ENCODE measurements at places on chromosomes 1 and 21. TPM values are rescaled to one million over a fixed set of nuclear protein-coding genes. Genes with fewer than 3 reads are reported as not detected.

Gene NBPF15
- total RNA-seq = 23.8 TPM

Gene CAMSAP2
- total RNA-seq = 53.6 TPM

Gene EXO1
- 3.2 TPM for total RNA-seq

Gene BMP8B
- 2.7 TPM for total RNA-seq

Gene PLA2G2D
- not detected for total RNA-seq

Gene NIPAL3
- total RNA-seq = 15.4 TPM

Gene ABCA4
- 2.2 TPM for total RNA-seq

Gene TCP10L
- total RNA-seq = 1.4 TPM

Gene CLCA1
- not detected for total RNA-seq

Gene S100A3
- 0.72 TPM for total RNA-seq

Gene CAMK2N1
- total RNA-seq = 2.2 TPM

Gene ELF3
- total RNA-seq = 122 TPM

Gene NTNG1
- 4.5 TPM for total RNA-seq

Gene GBP1
- 13.2 TPM for total RNA-seq

Gene KRTAP10-3
- not detected for total RNA-seq

Gene AKIRIN1
- 21.1 TPM for total RNA-seq

Gene RHD
- 0.92 TPM for total RNA-seq

Gene EFNA4
- total RNA-seq = 5.0 TPM

Gene KRTAP7-1
- not detected for total RNA-seq

Gene PLA2G4A
- 8.4 TPM for total RNA-seq

Gene LIPI
- not detected for total RNA-seq

Gene LHX8
- total RNA-seq = 9.4 TPM

Gene FMO4
- 10.2 TPM for total RNA-seq

Gene SPATA45
- total RNA-seq = not detected

Gene IL6R
- 35.0 TPM for total RNA-seq

Gene KRTAP12-3
- total RNA-seq = not detected

Gene AUNIP
- total RNA-seq = 0.41 TPM

Gene FALEC
- total RNA-seq = not detected

Gene ERICH3
- not detected for total RNA-seq

Gene LHX4
- not detected for total RNA-seq

Gene L1TD1
- 0.41 TPM for total RNA-seq

Gene BARHL2
- total RNA-seq = not detected

Gene LPAR3
- total RNA-seq = 4.7 TPM

Gene KLHDC9
- 3.3 TPM for total RNA-seq

Gene GBP6
- 34.4 TPM for total RNA-seq

Gene HPCA
- 0.21 TPM for total RNA-seq

Gene KLHDC7A
- total RNA-seq = 0.31 TPM

Gene IVL
- total RNA-seq = 7.7 TPM

Gene WNT4
- 7.7 TPM for total RNA-seq

Gene S100A2
- total RNA-seq = 46.5 TPM

Gene TP53BP2
- total RNA-seq = 38.9 TPM

Gene TPTE
- not detected for total RNA-seq

Gene LCE6A
- not detected for total RNA-seq

Gene NPHS2
- total RNA-seq = not detected

Gene KMO
- total RNA-seq = 0.10 TPM

Gene RNF207
- 22.0 TPM for total RNA-seq

Gene FCRL5
- total RNA-seq = 0.10 TPM

Gene SEC16B
- 9.6 TPM for total RNA-seq

Gene IFNAR2
- total RNA-seq = 10.4 TPM

Gene ACTN2
- 1,156 TPM for total RNA-seq

Gene LCE1E
- total RNA-seq = not detected

Gene AQP10
- total RNA-seq = not detected

Data from tongue (tissue), 3 donors.